ENCODE measurements at places on chromosomes 3 and 15.

GRCh38 chr3:24741506-24741905 is 246.9 kb upstream of the THRB start:
- DNase-seq = no peak

DNA sequence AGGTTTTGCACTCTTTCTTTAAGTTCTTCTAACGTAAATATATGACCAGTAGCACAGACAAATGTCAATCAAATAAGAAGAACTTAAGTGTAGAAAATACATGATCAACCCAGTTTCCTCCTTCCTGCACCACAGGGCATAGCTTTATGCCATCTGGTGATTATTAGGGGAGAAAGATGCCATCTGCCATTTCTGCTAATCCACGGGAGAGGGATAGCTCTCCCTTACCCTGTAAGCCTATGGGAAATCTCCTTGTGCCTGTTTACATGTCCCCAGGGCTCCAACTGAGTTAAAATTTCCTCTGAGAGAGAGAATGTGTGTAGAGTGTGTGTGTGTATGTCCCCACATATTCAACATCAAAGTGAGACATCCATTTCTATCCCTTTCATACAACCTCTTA is 135.9 kb downstream of the RSL24D1 start:
- no peak for DNase-seq

- no peak for DNase-seq
Measured at GRCh38 chr3:45034612-45035252, 8.6 kb downstream of the CLEC3B start.

- DNase-seq = no peak
Measured at GRCh38 chr3:174767853-174768382, 91.2 kb upstream of the NAALADL2 start.

DNA sequence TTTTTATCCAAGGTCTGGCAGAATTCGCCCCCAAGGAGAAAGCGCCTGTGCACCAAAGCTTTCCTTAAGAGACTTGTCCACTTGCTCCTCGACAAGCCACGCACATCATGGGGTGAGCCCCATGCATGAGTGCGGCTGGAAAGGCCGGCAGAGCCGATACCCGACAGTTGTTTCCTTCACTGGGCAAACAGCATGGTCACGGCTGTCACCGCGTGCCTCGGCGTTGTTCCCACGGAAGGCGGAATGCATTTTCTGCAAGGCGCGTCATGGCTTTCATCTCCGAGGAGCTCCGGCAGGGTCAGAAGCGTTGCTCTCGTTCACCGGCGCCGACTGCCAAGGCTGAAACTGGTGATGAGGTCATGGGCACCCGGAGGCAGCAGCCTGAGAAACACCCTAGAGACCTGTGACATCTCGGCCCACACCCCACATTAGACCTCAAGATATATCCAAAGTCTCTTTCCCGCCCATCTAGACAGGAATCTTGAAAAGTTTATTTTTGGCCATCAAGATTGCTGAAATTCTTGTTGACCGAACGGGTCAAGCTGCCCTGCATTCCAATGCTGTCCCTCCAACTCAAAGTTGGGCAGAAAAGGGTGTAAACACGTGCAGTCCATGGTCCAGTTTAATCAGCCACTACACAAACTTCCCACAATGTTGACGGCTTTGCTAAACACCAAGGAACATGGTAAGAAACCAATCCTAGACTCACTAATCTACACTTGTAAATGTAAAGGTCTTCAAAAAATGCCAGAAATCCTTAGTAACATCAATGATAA is 604 bp upstream of the TJP1 start:
- DNase-seq = no peak

GRCh38 chr15:38512901-38513300 is 51.7 kb downstream of the RASGRP1 start:
- DNase-seq = no peak

DNA sequence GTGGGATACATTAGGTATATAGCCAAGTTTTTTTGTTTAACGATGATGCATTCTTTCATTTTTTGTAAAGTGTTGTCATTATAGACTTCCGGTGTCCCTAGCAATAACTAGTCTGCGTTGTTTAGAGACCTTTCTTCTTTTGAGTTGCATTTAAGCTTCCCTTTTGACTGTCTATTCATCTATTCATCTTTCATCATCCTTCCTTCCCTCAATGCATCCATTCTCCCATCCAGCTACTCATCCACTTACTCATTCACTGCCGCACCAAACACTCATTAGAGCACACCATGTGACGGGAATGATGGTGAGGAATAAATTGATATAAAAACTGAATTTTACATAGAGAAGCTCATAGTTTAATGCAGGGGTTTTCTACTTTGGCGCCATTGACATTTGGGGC is 32.9 kb downstream of the OR4F15 start:
- no peak for DNase-seq

DNA sequence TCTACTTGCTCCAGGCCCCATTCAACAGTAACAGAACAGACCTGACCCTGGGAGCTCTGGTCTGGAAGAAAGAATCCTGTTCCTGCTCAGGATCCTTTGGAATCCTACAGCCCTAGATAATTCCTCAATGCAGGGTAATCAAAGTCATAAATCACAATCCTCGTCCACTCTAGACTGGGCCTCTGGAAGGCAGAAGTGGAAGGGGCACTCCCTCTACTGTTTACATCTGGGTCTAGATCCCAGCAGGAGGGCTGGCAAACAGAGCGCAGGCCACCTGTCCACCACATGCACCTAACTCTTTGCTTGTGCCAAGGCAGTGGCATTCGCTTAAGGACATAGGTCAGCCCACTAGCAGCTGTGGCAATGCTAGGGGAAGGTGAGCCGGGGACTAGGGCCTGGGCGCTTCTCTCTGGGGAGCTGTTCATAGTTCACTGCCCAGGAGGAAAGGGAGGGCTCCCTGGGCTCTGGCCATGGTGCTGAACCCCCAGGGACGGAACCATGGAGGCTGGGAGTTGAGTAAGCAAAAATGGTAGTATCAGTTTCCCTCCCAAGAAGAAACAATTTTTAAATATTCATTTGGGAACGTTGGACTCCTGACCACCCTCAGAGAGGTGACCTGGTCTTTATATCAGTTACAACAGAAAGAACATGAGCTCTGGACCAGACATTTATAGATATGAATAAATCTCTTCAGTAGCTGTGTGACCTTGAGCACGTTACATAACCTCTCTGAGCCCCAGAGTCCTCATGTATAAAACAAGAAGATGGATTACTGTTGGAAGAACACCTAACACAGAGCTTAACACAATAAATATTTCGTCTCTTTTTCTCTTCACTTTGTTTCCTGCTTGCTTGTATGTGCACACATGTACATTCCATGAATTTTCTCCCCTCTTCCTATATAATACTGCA is 90.2 kb downstream of the NTRK3 start:
- DNase-seq = no peak

DNA sequence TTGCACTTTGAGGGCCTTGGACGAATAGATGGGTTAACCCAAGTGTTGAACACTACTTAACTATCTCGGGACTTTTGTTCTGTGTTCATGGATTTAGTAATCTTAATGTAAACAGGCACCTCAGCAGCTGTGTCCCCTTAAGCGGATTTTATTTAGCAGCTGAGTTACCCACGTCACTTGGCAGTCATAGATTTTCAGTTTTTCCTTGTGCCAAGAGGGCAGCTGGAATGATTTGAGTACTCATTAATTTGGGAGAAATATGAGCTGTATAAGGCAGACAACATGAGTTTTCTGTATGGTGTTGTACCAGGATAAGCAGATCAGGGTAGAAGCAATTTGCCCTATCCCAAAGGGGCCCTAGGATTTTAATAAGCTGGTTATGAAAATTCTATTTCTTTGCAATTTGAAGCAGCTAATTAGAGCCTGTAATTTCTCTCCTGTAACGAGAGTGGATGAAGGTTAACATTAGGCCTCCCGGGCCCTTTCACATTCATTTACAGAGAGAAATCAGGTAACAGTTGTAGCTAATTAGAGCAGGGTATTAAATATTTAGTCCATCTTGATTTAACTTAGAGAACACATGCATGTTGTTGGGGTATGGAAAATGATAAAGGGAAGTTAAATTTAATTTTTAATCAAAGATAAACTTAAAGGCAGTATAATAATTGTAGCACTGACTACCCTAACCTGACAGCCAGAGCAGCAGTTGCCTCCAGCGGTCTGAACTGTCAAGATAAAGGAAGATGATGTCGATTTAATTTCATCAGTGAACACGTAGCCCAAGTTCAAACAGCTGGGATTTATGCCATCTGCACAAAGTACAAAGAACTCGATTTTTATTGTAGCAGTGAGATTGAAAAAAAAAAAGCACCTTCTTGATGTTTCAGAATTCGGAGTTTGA is 194.5 kb downstream of the LRTM1 start:
- no peak for DNase-seq

DNA sequence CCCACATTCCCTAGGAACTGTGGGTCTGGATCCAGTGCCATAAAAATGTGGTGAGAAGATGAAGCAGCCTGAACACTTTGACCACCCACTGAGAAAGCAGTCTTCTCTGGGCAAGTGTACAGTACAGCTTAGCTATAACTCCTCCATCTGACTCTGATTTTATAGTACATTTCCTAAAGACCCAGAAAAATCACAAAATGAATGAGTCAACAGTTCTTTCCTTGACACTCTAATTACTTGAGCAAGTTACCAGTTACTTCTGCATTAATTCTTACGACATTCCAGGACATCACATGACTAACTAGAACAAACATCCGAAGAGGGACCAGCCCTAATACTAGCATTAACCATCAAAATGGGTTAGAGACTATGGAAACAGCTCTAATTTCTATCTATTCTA is 148.1 kb upstream of the PEX5L start:
- DNase-seq = no peak

All from T-cell (primary cell).